ENCODE measurements at places on chromosomes 16 and 17.

- DNase-seq: no peak
These were observed 27.0 kb upstream of the SMURF2 start for GRCh38 chr17:64689106-64689505.

GRCh38 chr16:24013054-24013636 lies 177.4 kb downstream of the PRKCB start:
- DNase-seq: no peak

DNA sequence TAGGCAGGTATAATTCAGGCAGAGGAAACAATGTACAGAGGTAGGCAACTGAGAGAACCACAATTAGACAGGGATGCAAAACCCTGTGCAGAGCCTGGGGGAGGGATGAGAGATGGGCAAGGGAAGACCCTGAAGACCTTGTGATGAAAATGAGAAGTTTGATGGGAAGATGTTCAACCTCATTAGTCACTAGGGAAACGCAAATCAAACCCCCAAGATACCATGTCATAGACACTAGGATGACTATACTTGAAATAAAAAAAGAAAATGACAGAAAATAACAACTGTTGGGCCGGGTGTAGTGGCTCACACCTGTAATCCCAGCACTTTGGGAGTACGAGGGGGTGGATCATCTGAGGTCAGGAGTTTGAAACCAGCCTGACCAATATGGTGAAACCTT lies 813.1 kb downstream of the CDH11 start:
- DNase-seq: no peak

- no peak for DNase-seq
These were observed 23.6 kb downstream of the COPZ2 start for GRCh38 chr17:48013876-48014594.

DNA sequence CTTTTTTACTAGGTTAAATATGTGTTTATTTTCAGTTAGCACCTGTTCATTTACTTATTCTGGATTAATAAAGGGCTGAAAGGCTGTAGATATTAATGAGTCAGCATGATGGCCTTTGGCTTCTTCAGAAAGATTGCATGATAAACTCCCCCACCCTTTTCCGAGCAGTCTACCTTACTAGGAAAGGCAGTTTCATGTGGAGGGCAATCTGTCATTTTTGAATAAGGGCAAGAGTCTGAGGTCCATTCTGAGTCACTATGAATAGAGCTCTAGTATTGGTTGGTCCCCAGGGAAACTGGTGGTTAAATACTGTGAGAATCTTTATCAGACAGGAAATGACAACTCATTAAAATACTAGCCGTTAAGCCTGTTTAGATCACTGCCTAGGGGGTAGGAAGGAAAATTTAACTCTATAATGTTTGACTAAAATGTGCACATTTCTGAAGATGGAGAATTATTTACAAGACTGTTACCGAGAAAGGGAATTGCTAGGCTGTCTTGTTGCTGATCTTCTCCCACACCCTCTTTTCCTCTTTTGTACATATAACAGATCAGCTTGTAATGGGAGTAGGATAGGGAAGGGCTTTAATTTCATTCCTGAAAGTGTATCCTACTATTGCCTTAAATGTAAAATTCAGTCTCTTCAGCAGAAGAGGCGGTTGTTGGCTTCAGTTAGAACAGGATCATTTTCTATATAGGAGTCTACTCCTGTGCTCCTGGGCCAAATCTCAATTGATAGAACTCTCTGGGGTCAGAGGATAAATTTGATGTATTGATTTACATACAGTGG lies 63.3 kb downstream of the TUBD1 start:
- peak; percentile 92 for DNase-seq

- no peak for DNase-seq
These were observed 24.5 kb upstream of the OSGIN1 start for GRCh38 chr16:83928341-83929055.

DNA sequence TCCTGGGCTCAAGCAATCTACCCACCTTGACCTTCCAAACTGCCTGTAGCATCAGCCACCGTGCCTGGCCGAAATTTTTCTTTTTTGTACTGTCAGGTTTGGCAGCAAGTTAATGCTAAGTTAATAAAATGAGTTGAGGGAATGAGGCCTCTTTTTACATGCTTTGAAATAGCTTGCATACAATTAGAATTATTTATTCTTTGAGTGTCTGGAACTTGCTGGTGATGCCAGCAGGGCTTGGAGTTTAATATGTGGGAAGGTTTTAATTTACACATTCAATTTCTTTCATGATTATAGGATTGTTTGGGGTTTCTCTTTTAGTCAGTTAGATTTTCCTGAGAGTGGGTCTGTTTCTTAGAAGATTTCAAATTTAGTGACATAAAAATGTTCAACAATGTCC lies 31.2 kb upstream of the MSI2 start:
- no peak for DNase-seq
